Mammary epithelial cell (primary cell): ENCODE measurements at places on chromosomes 1 and 21.

DNA sequence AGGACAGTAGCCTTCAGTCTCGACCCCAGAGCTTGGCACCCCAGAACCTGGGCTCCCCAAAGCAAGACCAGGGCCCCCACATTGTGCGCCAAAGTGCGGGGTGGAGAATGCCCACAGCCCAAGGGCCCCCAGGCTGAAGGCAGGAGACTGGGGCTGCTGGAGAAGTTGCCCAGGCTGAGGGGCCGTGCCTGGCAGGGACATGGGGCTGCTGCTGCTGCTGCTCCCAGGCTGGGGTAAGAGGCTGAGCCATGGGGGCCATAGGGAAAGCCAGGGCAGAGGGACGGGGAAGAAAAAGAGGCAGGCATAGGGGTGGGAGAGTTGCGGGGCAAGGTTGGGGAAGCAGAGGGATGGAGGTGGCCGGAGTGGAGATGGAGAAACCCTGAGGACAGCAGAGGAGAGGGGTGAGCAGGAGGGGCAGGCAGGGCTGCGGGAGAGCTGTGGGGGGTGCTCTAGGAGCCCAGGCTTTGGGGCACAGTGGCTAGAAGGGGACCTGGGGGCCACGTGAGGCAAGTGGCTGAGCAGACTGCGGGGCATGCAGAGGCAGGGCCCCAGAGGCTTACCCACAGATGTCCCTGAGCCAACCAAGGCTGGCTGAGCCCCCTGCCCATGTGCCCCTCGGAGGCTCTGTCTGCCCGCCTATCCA is 18.9 kb downstream of the SLC27A3 start:
- DNase-seq: no peak

GRCh38 chr1:36420836-36421317 is 23.2 kb upstream of the LSM10 start:
- peak; percentile 76 for DNase-seq

GRCh38 chr1:177228693-177229065 is 57.9 kb downstream of the BRINP2 start:
- DNase-seq: peak; percentile 78

GRCh38 chr1:45348609-45348965 is 8.3 kb upstream of the MUTYH start:
- DNase-seq: no peak

GRCh38 chr1:240998024-240998423 is 359.0 kb downstream of the RGS7 start:
- no peak for DNase-seq

DNA sequence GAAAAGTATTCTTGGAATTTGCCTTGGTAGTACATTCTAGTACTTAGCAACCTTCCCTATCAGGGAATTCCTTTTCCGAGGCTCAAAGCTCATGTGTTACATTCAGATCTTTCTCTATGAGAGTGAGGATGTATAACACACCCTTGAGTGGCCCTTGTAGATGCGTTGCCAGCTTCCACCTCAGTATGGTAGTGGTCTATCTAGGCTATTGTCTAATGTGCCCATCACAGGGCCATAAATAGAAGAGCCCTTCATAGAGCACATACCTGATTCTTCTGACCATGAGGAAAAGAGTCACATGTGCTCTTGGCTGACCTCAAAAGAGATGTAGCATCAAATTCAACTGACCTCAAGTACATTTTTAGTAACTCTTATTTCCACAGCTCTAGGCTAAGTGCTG is 14.0 kb upstream of the ZC3H11B start:
- DNase-seq: no peak

GRCh38 chr1:20216574-20216973 is 30.3 kb upstream of the PLA2G2C start:
- peak; percentile 44 for DNase-seq

DNA sequence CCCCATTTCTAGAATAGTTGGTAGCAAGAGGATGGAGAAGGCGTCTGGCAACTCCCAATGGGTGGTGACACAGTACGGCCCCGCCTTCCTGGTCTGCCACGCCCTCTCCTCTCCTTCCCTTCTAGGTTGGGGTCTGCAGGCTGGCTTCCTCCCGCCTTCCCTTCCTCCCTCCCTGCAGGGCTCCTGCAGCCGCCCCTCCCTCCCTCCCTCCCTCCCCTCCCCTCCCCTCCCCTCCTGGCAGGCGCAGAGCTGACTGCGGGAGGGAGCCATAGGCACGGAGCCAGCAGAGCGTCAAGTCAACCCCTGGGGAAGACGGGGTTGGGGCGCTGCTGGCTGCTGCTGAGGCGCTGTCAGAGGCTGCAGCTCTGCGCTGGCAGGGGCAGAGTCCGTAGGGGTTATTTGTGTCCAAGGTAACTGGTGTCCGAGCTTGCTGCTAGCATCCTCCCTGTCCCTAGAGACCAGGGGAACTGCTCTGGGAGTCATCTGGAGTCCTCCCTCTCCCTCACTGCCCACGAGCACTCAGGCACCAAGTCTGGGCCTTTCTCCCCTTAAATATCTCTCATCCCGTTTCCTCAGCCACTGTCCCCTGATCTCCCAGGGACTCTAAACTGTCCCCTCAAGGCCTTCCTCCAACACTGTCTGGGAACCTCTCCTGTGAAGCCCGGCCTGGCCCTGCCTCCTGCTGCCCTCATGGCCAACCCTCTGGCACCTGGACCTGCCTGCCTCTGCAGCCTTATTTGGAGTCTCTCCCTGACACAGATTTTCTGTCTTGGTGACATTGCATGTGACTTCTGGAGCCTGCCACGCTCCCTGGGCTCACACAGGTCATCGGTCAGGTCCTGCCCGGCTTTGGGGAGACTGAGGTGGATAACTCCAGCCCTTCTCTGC is 57.4 kb upstream of the ACOT11 start:
- DNase-seq: no peak
